Aorta (tissue), 5 donors: ENCODE measurements at places on chromosomes 5 and 9.

GRCh38 chr9:134150557-134151214 is 13.7 kb downstream of the RNU6ATAC start:
- no peak for DNase-seq

DNA sequence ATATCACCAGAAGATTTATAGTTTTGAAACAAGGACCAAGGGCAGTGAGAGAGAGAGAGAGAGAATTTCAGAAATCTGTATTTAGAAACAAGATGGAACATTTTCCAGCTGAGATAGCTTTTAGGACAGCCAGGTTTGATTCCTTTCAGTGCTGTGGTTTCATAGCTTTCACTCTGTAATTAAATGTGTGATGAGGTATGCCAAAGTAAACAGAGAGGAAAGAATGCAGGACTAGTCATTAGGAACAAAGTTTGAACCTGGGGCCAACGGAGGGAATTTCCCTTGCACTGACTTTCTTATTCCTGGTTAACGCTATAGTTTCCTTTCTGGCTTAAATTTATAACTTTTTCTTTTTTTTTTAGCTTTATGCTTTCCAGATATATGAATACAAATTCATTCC is 10.0 kb upstream of the CCL28 start:
- no peak for DNase-seq

DNA sequence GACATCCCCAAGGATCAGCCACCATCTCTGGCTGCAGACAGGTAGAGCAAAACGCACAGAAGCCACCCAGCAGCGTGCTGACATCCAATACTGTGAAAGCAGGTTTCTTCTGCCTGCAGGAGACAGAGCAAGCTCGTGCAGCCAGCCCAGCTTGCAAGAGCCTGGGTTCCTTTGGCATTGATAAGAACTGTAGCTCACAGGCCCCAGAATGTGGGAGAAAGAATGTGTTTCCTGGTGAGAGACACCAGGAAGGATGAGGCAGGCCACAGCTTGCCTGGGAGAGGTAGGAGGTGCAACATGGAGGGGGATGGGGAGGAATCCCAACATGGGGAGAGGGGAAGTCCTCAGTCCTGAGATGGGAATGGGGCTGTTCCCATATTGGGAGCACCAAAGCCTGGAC is 34.0 kb upstream of the ARAP3 start:
- no peak for DNase-seq

DNA sequence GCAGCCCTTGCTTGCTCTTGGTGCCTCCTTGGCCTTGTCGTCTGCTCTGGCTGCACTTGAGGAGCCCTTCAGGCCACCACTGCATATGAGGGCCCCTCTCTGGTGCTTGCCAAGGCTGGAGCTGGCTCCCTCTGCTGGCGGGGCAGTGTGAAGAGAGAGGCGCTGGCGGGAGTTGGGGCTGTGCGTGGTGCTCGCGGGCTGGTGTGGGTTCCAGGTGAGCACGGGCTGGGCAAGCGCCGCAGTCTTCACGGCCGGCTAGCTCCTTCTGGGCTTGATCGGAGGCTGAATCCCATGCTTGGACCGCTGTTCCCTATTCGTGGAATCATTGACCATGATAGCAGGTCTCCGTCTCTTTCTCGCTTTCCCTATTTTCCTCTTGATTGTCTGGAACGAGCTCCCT is 56.5 kb downstream of the XRCC4 start:
- no peak for DNase-seq

GRCh38 chr5:155434267-155434666 is 420.7 kb downstream of the KIF4B start:
- DNase-seq, result no peak

DNA sequence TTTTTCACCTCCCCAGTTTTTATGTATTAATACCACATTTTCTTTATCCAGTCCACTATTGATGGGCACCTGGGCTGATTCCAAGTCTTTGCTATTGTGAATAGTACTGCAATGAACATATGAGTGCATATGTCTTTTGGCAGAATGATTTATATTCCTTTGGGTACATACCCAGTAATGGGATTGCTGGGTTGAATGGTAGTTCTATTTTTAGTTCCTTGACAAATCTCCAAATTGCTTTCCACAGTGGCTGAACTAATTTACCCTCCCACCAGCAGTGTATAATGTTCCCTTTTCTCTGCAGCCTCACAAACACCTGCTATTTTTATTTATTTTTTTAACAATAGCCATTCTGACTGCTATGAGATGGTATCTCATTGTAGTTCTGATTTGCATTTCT is 340.2 kb downstream of the ADAMTS6 start:
- no peak for DNase-seq

DNA sequence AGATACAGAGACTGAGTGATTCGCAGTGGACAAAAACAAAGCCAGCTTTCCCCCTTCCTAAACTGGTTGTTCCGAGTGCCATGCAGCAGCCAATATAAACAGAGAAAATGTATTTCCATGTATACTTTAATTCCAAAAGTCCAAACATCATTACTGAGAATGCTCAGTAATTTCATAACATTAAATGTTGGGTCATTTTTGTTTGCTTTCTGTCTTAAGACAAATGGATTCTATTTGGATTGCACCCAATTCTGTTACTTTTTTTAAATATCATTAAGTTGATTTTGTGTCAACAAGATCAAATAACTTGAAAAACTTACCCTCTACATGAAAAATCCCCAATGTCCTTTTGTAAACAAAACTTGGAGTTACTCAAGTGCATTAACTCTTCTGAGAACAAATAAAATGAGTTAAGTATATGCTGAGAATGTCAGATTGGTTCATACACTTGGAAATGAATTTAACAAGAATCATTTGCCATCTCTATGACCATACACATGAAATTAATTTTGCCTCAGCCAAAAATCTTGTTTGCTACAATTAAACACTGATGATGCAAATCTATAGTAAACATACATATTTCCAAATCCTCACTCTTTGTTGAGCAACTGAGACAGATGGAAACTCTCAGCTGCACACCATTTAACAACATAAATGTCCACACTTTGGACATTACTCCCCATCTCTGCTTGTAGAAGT is 19.4 kb downstream of the LURAP1L start:
- no peak for DNase-seq

DNA sequence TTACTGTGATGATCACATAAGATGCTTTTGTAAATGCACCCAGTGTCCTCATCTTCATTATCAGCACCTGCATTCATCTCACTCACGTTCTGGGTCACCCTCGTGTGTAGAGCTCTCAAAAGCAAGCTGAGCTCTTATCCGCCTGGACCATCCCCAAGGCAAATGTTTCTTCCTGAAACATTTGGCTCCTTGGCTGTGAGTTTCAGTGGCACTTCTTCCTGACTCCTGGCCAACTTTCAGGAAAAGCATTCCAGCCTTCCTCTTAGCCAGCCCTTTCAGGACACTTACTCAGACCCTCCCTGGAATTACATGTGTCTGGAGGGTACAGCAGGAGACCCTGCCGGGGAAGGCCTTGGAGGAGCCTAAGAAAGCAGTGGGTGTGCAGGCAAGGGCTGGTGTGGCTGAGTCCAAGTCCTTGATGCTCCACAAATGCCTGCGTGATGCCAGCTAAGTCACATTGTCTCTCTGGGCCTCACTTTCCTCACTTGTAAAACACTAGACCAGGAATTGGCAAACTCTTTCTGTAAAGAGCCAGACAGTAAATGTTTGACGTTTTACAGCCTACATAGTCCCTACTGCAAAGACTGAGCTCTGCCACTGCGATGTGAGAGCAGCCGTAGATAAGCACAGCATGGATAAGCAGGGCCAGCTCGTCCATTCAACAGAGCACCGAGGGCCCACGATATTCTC is 72.1 kb downstream of the PDE6A start:
- no peak for DNase-seq

DNA sequence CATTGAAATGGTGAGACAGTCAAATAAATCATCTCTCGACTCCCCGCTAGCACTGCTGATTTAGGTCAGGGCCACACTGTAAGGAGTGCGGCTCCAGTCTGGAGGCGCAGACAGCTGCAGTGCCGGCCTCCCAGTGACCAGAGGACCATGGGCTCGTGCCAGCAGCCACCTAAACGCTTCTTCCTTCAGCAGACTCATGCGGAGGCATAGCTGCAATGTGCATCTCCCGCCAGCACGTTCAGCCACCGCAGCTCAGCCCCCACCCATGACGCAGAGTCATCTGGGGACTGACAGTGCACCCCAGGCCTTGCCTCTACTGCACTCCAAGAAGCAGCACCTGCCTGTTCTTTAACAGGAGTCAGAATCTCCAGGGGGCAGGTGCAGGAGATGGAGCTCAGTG is 13.6 kb upstream of the MAPK9 start:
- no peak for DNase-seq

- no peak for DNase-seq
Measured at GRCh38 chr9:13942695-13943094, 371.2 kb downstream of the NFIB start.

DNA sequence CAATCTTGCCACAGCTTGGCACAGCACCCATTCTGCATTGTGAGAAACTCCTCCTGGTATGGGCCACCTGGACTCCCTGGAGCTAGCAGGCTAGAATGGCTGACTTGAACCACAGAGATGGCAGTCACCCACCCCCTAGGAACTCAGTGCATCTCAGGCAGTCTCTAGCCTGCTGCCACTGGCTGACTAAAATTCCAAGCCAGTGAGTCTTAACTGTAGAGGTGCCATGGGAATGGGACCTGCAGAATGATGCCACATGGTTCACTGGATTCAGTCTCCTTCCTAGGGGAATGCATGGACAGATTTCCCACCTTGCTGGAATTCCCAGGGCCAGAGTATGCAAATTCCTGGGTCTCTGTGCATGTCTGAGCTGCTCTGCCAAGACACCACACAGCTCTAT is 382.9 kb downstream of the MAN2A1 start:
- no peak for DNase-seq

DNA sequence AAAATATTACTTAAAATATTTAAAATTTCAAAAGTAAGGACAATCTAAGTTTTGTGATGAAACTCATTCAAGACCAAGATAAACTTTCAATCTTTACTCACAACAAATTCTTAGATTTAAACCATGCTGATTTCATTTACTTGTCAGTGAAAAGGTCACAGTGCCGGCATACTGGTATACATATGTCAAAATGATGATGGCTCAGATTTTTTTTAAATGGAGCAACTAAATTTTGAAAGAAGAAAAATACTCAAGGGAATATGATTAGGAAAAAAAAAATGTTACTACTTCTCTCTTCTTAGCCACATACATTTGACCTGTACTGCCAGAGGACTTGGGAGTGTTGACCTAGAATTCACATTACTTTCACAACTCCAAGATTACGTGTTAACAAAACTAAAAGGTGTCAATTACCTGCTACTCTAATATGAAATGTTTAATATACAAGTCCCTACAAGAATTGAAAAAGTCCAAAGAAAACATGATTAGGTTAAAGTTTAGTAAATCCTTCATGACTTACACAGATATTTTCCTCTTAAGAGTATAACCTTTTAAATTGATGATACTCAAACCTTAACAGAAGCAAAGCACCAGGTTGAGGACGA is 4.6 kb downstream of the EFNA5 start:
- no peak for DNase-seq

DNA sequence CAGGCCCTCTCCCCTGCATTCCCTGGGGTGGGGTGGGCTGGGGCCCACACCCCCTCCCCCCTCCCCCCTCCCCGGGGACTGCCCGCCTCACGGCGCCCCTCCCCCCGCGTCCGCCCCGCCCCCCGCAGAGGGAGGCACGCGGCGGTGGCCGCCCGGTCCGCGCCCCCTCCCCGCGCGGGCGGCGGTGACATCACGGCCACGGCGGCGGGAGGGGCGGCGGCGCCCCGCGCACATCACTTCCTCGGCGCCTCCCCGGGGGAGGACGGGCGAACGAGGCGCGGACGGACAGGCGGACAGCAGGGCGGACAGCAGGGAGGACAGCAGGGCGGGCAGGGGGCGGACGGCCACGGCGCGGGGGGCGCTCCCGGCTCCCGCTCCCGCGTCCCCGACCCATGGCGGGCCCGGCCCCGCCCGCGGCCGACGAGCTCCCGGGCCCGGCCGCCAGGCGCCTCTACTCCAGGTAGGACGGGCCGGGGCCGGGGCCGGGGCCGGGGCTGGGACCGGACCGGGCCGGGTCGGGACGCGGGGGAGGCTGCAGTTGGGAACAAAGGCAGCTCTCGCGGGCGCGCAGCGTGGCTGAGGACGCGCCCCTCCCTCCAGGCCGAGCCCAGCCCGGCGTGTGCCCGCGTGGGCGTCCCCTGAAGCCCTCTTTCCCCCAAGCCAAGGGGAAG is at the start of gene GPSM1:
TSS of gene GPSM1 (plus strand) at position 236 of the 671 bp plus-strand sequence. CDS start at position 393, 157 bp downstream.
- DNase-seq, result peak; percentile 89

- no peak for DNase-seq
Measured at GRCh38 chr5:27130587-27130986, 92.2 kb upstream of the CDH9 start.

DNA sequence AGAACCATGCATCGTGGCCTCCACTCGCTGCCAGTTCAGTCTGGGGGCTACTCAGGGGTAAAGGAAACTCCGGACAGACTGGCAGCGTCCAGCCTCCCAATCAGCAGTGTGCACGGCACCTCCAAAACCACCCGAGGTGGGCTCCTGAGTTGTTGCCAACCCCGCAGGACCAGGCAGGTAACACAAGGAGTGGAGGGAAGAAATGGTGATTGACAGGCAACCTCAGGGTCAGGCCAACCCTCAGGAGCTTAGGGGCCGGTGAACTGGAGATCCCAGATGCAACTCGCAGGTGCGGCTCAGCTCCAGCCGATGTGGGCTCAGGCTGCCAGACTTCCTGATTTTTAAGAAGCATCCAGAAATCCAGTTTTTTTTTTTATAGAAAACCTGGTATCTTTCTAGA is 37.3 kb upstream of the AKNA start:
- no peak for DNase-seq

- DNase-seq, result no peak
Measured at GRCh38 chr5:72476721-72477120, 30.5 kb downstream of the ZNF366 start.

DNA sequence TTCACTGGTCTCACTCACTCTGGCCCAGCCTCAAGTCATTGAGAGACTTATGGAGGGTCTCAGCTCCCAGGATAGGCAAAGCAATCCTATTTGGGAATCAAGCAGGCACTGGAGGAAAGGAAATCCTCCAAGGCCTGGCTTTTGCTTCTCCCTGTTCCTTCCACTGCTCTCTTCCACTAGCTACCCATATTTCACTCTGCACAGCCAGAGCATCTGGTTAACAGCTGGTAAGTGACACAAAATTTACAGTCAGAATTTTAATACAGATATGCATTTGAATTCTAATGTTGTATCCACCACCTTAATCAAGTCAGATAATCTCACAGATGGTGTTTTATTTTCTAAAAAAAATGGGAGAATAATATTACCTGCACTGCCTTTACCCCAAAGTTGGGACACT is 868 bp upstream of the C1QTNF2 start:
- no peak for DNase-seq
